ENCODE measurements at places on chromosomes 6 and 20.

DNA sequence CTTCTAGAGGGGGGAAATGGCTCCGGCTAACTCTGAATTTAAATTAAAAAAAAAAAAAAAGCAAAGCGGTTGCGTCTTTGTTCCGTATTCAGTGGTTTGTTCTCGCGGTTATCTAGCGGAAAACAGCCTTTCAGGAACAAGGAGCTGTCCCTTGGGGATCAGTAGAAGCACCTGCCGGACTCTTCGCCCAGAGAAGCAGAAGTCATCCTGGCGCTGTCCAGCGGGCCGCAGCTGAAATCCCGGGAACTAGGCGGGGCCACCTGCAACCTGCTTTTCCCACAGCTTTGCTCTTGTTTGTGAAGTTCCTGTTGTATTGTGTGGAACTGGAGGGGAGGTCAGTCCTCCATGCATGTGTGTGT, 43.9 kb upstream of the GJE1 start:
- peak; percentile 50 for DNase-seq

- DNase-seq = no peak
These were observed 83.8 kb downstream of the UST start for GRCh38 chr6:148830614-148831013.

DNA sequence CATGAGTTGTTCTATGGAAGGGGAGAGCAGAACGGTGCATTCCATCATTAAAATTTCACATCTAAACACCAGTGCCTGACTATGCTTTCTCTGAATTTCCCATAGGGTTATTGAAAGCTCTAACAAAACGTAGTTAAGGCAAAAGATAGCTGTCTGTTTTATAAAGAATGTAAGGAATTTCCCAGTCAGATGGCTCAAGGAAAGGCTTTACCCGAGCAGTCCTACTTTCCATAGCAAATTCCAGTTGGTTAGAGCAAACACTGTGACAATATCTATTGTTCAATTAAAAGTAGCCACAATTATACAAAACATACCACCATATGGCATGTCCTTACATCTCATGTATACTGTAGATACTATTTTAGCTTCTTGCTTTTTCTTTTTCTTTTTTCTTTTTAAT, 1059.5 kb upstream of the FLRT3 start:
- DNase-seq = no peak

GRCh38 chr6:147868427-147869190, 360.1 kb downstream of the SAMD5 start:
- peak; percentile 6 for DNase-seq

DNA sequence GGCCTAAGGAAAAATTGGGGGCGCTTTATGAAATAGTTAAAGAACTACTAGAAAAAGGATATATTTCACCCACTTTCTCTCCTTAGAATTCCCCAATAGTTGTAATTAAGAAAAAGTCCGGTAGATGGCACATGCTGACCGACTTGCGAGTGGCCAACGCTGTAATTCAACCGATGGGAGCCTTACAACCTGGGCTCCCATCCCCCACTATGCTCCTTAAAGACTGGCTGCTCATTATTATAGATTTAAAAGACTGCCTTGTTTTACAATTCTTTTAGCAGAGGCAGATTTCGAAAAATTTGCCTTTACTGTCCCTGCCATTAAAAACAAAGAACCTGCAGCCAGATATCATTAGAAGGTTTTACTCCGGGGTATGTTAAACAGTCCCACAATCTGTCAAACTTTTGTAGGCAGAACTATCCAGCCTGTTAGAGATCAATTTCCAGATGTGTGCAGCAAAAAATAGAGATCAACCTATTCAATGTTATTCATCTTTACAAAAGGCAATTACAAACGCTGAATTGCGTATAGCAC, 58.5 kb upstream of the PRSS16 start:
- peak; percentile 81 for DNase-seq

DNA sequence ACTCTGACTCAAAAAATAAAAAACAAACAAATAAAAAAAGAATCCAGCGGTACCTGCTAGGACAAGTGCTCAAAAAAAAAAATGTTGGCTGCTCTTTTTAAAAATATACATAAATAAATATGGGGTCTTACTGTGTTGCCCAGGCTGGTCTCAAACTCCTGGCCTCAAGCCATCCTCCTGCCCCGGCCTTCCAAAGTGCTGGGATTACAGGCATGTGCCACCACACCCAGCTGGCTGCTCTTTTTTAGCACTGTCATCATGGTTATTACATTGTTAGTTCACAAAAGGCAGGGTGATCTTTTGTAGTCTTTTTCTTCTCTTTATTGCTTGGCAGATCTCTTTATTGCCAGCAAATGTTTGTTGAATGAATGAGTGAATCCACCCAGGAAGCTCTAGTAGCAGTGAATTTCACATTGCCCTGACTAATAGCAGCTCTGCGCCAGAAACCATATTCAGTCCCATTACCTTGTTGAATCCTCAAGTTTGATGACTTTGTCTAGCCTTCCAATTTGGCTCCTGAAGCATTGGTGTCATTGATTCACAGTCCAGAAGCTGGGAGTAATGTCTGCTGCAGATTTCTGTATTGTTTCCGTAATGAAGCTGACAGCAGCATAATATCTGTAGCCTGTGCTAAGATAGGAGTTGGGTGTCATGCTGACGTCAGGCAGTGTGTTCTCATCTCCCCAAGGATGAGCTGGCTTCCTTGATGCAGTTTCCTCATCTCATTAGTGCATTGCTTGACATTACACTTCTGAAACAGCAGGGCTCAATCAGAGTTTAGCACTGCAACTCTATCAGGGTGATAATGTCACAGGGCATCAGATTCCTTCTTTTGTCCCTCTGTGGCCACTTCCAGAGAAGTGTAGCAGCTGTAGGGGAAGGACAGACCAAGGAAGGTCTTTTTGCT, 84.9 kb upstream of the TGM3 start:
- peak; percentile 77 for DNase-seq

DNA sequence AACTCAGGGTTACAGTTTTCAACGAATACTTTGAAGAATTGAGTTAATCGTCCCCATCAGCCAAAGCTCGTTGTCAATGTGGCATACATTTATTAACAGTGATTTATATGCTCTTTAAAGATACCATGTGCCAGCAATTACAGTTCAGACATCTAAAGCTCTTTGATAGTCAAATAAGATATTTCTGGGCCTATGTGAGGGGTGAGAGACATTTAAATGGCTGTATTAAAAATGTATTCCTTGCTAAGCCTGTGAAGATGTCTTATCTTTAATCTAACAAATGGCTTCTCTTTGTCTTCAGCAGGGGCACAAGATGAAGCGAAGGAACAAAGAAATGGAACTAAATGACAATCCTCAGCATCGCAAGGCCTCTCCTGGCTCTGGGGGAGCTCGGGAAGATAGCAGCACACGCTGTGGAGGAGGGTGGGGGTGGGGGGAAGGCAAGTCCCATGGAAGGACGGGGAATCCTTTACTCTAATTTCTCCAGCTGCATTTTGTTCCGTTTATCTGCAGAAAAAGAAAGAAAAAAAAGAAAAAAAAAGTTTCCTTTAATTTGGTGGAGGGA, 523.6 kb downstream of the KIF16B start:
- no peak for DNase-seq
